ENCODE measurements at places on chromosomes 2 and 18.

DNA sequence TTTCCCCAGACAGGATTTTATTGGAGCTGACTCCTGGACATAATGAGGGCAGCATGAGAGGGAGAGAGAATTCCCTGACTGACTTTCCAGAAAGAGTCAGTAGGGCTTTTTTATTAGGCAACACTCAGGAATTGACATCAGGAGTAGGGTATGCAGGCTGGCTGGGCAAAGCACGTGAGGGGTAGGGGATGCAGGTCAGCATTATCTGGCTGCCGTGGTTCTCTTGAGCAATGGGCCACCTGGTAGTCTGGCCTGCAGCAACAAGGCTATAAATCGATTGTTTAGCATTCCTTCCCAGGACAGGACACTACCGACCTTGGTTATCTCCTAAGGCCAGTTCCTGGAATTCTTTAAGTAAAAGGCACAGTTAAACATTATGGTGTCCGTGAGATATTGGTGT lies 160.8 kb upstream of the AGAP1 start:
- no peak for DNase-seq

- no peak for DNase-seq
Observed at GRCh38 chr2:232000439-232000838, 38.9 kb downstream of the DIS3L2 start.

DNA sequence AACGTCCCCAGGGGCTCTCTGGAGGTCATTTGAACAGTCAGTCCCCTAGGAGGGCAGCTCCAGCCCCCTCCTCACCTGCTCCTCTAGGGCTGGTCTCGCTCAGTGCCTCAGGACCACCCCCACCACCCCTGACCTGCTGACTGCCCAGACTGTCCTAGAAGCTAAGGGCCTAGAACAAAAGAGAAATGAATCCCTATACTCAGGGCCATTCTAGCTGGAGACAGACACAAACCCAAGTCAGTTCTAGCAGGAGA lies 83.0 kb downstream of the HS1BP3 start:
- DNase-seq, result no peak

GRCh38 chr2:120871016-120871635 lies 135.5 kb downstream of the GLI2 start:
- no peak for DNase-seq

- no peak for DNase-seq
Observed at GRCh38 chr2:66153941-66154340, 281.0 kb upstream of the MEIS1 start.

DNA sequence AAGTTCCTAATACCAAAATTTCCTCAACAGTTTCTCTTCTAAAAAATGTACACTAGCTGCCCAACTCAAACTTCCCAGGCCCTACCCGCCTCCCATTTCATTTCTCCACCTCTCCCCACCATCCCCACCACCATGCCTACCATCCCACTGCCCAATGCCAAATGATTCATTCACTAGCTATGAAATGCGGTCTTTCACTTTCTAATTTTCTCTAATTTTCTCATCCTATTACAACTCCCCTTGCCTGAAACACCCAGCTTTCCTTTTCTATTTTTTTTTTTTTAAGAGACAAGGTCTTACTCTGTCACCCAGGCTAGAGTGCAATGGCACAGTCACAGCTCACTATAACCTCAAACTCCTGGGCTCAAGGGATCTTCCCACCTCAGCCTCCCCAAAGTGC lies 38.4 kb downstream of the KIDINS220 start:
- DNase-seq, result no peak

DNA sequence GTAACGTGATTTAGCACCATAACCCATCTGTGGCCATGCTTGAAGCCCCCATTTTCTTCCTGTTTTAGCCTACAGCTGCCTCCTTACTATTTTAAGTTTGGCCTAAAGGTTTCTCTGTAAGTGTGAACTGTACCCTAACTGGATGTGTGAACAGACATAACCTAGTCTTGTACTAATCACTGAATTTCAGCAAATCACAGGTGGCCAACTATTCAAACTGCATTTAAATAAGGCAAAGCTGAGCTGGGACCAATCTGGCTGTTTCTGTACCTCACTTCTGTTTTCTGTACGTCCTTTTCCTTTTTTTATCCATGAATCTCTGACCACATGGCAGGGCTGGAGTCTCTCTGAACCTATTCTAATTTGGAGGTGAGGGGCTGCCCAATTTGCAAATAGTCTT lies 452.7 kb upstream of the HS6ST1 start:
- DNase-seq, result no peak

DNA sequence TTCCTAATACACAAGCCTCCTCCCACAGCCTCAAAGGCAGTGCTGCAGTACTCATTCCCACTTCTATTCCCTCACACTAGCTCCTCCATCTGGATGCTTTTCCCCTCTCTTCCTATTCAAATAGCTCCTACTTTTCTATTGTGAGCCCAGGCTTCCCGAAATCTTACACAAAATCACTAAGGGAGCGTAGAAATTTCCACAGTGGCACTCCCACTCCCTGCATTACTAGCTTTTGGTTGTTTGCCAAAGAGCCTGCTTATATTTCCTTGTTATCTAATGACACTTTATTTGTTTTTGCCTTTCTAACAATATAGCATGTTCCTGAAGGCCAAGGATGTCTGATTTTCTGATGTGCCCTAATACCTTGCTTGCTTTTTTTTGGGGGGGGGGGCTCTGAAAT lies 10.9 kb downstream of the EPAS1 start:
- no peak for DNase-seq

DNA sequence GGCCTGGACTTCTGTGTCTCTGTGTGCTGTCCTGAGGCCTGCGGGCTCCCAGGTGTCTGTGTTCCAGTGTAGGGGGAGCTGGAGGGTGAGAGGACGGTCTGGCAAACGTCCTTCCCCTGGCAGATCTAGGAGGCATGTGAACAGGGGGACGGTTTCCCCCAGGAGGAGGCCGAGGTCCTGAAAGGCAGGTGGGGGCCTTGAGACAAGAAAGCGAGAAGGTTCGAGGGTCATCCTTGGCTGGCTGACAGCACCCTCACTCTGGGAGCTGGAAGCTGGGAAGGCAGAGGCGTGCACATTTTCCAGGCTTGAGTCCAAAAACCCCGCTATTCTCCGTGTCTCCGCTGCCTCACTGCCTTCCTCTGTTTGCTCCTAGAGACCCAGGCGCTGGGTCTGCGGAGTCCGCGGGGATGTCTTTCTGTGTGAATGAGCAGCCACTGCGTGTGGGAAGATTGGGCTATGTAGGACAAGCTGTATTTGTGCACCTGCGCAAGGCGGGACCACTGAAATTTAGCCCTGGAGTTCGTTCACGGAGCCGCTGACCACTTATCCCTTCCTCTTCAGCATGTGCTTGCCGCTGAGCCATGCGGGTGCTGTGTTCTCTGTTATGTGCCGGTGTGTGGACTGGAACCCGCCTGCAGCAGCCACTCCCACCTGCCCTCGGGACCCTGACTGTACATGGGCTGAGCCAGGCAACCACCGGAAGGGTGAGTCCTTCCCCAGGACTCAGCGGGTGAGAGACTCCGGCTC lies 43.7 kb downstream of the TWIST2 start:
- DNase-seq, result no peak

DNA sequence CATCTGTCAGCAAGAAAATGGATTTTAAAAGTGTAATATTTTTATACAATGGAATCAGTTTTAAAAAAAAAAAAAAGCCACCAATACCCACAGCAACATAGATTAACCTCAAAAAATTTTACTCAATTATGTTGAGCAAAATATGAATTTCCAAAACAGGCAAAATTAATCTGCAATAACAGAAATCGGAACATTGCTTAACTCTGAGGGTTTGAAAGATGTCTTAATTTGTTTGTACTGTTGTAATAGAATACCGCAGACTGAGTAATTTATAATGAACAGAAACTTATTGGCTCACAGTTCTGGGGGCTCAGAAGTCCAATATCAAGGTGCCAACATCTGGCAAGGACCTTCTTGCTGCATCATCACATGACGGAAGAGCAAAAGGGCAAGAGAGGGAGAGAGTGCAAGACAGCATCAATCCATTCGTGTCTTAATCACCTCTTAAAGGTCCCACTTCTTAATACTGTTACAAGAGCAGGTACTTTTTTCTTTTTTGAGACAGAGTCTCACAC lies 31.8 kb upstream of the TNFAIP6 start:
- no peak for DNase-seq

- no peak for DNase-seq
Observed at GRCh38 chr2:130156624-130157004, 11.7 kb upstream of the CCDC74B start.

DNA sequence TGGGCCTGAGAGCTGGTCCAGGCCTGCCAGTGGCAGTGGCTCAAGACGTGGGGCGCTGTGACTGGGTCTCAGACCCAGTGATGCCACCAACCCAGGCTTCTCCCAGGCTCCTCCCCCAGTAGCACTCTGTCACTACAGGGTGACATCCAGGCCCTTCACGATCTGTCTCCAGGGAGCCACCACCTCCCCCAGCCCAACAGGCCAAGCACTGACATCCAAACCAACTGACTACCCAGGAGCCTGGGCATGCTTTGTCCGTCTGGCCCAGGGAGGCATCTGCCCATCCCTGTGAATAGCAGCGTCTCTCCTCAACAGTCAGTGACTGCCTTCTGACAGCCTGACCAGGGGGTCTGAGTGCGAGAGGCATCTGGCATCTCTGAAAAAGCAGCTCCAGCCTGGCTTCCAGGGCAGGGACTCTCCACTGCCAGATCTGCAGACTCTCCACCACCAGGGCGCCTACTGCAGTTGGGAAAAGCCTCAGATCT lies 13.0 kb downstream of the TEX44 start:
- DNase-seq, result peak; percentile 17

Data from body of pancreas (tissue), 4 donors.